ENCODE measurements at places on chromosomes 2 and 18.
A peak's percentile ranks its signal among the peaks of the same experiment; 100 is the strongest.

DNA sequence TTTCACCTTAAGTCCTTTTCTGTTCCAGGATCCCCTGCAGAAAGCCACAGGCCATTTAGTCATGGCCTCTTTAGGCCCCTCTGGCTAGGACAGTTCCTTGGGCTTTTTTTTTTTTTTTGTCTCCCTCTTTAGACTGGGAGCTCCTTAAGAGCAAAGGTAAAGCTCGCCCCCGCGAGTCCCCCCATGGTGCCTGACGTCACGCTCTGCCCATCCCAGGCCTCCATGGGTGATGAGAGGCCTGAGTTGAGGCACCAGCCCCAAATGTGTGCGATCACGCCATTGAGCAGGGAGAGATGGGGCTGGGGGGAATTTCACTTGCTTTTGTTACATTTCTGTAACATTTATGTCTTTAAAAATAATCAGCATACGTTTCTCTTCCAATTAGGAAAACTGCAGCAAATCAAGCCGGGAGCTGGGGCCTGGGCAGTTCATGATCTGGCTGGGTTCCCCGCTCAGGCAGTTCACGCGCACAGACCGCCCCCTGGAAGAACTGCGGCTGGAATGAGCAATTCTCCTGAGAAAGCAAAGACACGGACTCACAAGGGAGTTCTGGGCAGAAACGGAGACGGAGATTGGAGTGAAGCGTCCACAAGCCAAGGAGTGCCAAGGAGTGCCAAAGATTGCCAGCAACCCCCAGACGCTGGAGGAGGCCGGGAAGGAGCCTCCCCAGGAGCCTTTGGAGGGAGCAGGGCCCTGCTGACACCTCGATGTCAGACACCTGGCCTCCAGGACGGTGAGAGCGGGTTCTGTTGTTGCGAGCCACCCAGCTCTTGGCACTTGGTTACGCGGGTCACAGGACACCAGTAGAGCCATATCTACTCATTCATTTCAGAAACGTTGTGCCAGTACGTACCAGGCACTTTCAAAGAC is 108.4 kb upstream of the ODC1 start:
- peak; percentile 67 for DNase-seq

GRCh38 chr18:77132369-77133050 is at the start of gene MBP:
MBP (minus strand) TSS chr18:77132783; CDS start chr18:77105261, 27,522 bp downstream.
- peak; percentile 94 for DNase-seq

DNA sequence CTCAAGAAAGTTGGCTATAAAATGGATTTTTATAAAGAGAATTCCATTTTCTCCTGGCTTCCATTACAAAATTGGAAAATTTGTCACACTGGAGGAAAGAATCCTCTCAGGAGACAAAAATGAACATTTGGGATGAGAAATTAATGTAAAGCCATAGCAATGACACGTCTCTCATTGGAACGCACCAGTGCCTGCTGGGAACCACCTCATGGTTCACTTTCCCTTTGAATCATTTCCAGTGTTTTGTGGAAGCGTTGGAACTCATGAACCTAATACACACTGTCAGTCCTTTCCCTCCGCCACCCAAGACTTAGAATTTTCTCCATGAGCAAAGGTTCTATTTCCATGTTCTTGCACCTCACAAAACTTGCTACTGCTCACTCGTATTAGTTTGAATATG is 21.0 kb upstream of the NRP2 start:
- no peak for DNase-seq

- no peak for DNase-seq
These were observed 101.2 kb downstream of the PTPN4 start for GRCh38 chr2:119860924-119861323.

DNA sequence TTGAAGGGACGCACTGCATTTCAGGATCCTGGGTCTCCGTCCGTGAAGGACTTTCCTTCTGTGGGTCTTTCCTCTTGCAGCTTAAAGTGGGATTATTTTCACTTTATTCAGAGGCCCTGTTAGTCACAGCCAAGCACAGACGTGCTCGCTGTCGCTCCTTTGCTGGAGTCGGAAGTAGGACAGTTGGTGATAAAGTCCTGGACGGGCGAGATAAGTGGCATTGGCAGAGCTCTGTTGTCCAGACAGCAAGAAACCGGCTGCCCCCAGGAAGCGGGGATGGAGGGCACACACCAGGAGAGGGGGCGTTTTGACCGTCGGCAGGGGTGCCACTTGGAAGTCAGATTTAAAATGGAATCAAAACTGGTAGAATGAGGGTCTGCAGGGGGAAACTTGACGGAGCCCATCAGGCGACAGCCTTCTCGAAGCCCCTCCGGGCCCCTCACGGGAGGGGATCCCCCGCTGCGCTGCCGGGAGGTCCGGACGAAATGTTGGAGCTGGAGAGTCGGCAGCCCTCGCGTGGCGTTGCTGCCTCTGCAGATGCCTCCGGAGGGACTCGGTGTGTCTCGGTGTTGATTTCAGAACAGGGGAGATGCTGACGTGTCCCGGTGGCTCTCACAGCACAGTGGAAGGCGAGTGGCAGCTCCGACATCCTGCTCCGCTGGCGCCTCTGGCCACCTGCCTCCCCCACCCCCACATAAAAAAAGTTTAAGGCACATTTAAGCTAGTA is 124.2 kb downstream of the NFATC1 start:
- DNase-seq, result peak; percentile 90

DNA sequence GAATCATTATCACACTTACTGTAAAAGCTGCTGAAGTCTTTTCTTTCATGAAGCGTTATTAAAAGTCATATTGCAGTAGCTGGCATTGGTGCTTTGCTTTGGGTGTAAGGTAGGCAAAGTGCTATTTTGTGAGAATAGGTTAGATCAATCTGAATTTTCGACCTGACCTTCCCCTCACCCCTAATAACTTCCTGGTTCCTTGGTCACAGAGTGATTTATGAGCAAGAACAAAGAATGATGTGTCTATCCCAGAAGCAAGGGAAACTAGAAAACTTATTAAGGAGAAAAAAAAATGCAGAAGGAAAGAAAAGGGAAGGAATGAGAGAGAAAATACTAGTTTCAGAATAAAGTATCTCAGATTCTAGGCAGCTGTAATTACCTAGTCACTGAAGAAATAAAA is 163.1 kb upstream of the MEIS1 start:
- no peak for DNase-seq

- DNase-seq, result no peak
These were observed 1.9 kb upstream of the CABYR start for GRCh38 chr18:24136967-24137373.

DNA sequence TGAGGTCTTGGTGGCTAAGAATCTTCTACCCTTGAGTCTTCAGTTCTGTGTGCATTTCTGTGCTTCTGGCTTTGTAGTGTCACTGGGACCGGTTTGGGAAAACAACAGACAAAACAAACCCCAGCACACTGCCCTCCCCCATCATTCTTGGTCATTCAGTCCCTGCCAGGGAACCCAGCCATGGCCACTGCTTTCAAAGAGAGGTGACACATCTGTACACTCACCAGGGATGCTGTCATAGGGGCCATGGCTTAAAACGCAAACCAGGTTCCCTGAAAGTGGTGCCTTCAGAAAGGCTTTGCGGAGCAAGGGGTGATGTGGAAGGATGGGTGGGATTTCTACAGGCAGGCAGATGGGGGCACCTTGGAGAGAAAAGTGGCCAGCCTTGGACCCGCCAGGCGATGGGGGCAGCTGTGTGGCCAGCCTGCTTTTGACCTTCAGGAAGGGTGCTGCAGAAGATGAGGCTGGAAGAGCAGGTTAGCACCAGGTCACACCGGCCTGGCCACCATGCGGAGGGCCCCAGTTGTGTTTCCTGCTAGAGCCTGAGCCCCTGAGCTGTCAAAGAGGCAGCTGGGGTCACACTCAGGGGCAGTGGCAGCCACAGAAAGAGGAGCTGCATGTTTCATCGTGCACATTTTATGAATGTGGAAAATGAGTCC is 101.3 kb downstream of the INHBB start:
- peak; percentile 72 for DNase-seq

- no peak for DNase-seq
These were observed 21.9 kb downstream of the INO80D start for GRCh38 chr2:206064077-206064476.

DNA sequence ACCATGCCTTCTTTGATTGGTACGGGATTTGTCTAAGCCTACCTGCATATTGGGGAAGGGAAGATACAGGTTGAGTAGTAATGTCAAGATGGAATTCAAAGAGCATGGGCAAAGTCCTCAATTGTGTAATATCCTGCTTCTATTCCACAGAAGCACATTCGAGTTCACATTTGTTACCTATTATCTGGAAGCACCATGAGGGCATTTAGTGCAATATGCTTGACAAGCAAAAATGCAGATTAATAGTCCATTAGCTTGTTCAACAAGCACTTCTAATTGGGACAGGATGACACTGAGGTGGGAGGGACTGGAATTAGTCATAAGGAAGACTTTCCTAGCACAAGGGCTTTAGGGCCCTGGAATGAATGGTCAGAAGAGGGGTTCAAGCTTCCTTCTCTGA is 40.5 kb downstream of the MYO5B start:
- DNase-seq, result no peak

- no peak for DNase-seq
These were observed 13.1 kb upstream of the GPR17 start for GRCh38 chr2:127632592-127633489.

DNA sequence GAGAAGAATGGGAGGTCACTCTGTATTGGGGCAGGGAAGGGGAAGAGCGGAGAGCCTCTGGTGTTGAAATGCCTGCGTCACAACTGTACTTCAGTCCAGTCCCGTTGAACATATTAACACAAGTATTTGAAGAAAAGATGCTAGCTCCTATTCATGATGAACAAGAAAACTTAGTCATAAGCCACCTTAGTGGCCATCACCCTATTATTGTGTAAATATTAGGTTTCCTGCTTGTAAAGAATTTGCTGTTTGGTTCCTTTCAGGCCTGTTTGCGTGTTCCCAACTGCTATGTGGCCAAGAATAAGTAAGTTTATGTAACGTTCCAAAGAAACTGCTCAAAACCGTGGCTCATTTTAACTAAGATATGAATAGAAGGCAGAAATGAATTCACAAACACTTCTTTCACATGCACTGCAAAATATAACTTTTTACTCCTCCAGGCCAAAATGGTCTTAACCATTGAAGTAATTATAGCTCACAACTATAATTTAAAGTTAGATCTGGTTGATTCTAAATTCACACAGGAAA is 204.3 kb downstream of the ZNF385B start:
- DNase-seq, result no peak

GRCh38 chr2:30492619-30493018 is 45.6 kb downstream of the LCLAT1 start:
- no peak for DNase-seq

GRCh38 chr2:144660518-144661316 is 140.8 kb upstream of the ZEB2 start:
- DNase-seq, result no peak

- no peak for DNase-seq
These were observed 966 bp downstream of the ADCY3 start for GRCh38 chr2:24919037-24919505.

- no peak for DNase-seq
These were observed 20.0 kb downstream of the CCDC138 start for GRCh38 chr2:108806371-108807113.

DNA sequence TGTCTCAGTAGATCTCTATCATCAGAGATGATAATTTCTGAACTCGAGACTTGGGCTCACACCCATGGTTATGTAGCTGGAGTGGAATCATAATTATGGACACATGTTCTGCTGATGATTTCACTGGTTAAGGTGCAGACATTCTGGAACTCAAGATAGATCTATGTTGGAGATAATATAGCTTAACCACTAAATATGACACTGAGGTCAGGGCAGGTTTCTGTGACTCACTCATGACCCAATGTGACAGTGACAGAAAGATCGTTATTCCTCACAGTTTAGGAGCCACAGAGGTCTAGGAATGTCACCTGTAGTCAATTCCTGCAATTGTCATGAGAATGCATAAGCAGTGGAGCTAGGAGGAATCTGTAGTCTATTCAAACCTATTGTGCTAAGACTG is 828.6 kb downstream of the TRIB2 start:
- DNase-seq, result no peak

GRCh38 chr2:110979471-110980338 is 141.0 kb upstream of the BCL2L11 start:
- no peak for DNase-seq

DNA sequence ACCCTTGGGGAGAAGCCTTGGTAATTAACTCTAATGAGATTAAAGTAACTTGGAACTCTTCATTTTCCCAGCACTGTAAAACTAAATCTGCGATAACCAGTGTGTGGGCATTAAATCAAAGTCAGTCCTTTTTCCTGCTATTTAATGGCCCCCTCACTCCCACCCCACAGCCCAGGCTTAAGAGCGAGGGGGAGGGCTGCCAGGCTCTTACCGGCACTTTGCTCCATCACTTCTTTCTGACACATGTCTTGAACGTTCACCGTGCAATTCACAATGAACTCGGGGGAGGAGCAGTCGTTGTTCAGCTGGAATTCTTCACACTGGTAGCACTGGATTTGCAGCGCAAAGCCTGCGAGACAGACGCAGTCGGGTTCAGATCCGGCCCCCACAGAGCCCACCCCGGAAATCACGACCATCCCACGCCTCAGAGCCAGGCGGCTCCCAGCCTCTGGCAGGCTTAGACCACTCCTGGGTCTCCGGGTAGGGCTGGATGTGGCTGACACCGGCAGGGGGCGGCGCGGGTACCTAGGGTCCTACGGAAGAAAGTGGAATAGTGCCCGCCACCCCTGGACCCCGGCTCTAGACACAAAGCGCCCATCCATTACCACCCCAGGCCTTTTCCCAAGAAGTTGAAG is 1.7 kb downstream of the LYPD1 start:
- no peak for DNase-seq

- no peak for DNase-seq
These were observed 122.6 kb upstream of the STK17B start for GRCh38 chr2:196293751-196294515.

DNA sequence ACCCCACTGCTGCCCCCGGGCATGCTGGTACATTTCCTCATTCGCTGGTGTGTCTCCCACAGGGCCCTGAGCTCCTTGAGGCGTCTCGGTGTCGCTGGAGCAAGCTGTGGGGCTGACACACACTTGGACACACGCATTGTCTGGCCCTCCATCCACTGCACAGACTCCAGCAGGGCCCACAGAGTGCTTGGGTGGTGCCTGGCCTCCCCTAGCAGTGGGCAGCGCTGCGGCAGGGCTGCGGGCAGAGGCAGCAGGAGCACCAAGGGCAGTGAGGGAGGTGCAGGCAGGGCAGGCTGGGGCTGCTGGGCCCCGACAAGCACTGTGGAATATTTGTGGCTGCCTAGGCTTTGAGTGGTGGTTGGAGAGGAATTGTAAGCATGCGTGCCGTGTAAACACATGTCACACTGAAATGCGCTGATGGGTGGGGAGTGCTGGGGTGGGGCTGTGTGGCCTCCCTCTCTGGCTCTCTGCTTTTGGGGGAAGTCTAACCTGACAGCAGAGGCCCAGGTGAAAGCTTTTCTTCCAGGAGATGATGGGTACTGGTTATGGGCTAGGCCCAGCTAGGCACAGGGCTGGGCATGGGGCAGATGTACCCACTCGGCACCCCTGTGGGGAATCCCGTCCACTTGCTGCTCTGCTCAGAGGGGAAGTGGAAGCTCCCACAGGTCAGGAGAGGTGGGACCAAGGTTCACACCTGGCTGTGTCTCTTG is 55.5 kb upstream of the HS6ST1 start:
- DNase-seq, result peak; percentile 64

DNA sequence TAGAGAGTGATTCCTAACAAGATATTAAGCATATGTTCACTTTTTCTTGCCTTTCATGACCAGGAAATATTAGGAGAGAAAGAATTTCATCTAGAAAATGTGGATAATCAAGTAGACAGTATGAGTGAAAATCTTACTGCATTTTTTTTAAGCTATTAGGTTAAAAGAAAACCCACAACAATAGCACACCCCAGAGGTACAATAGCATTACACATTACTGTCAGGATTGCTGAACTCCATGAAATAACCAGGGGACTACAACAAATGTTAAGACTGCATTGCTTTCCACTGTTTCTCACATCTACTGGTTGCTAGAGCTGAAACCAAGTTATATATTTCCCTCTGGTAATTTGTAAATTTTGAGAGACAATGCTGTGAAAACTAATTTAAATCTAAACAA is 33.7 kb downstream of the KLF7 start:
- DNase-seq, result no peak
